ENCODE measurements at places on chromosomes 2 and 18. TPM values are rescaled to one million over a fixed set of nuclear protein-coding genes. Genes with fewer than 3 reads are reported as not detected.

- no peak for DNase-seq
These were observed 135.0 kb downstream of the WDSUB1 start for GRCh38 chr2:159151198-159152127.

DNA sequence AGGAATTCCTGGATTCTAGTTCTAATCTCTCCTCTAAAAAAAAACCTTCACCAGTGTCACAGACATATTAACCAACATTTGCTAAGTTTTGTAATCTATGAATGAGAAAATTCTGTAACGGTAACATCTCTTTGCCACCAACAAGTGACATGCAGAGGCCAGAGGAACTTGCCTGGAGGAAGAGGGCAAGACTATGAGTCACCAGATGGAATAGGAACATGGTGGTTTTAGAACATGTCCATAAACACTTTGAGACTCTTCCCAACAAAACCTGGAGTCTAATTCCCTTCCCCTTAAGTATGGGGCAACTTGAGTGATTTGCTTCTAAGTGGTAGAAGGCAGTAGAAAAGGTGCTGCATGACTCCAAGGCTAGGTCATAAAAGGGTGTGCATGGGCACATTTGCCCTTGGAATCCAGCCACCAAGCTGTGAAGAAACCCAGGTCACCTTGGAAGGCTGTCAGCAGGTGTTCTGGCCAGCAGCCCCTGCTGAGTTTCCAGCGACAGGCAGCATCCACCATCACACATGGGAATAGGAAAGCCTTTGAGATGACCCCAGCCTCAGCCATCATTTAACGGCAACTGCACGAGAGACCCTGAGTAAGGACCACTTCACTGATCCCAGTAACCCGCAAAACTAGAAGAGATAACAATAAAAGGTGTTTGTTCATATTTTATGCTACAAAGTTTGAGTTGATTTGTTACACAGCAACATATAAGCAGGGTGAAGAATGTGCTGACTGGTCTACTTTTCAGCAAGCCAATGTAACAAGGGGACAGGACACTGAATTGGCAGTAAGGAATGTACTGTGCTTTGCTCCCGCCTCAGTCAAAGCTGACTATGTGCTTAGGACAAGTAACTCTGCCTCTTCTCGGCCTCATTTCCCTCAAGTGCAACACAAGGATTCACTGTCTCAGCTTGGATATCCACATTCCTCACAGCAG lies 90.6 kb downstream of the SKA1 start:
- DNase-seq, result no peak

The CCDC88A gene
- 62.1 TPM for total RNA-seq

The REEP1 gene
- total RNA-seq, result 0.39 TPM

The ADAM23 gene
- total RNA-seq, result 12.5 TPM

All from tibial nerve (tissue), 4 donors.